ENCODE measurements at places on chromosomes 6 and 20.

- DNase-seq = no peak
Measured at GRCh38 chr6:68296126-68296525, 339.0 kb upstream of the ADGRB3 start.

DNA sequence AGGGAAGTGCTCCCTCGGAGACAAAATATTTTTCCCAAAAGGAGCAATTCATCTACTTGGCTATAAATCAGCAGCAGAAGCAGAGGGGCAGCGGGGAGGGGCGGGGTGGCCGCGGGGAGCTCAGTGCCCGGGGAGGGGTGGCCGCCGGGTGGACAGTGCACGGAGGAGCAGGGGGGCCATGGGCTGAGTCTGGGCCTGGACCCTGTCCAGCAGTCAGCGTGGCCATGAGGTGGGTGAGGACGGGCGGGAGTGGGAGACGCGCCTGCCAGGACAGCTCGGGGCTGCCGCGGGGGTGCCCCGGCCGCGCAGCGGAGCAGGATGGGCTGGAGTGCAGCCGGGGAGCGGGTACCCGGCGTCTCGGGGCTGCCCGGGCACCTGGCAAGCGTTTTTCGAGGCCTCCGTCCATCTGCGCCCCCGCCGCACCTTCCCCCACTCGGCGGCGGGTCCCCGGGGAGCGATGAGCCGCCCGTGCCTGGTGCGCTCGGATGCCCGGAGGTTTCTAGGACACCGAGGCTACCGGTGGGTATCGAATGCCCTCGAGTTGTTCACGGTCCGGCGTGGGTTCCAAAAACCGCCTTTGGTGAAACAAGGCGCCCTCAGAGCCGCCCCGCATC, 229.5 kb downstream of the THBS2 start:
- no peak for DNase-seq

DNA sequence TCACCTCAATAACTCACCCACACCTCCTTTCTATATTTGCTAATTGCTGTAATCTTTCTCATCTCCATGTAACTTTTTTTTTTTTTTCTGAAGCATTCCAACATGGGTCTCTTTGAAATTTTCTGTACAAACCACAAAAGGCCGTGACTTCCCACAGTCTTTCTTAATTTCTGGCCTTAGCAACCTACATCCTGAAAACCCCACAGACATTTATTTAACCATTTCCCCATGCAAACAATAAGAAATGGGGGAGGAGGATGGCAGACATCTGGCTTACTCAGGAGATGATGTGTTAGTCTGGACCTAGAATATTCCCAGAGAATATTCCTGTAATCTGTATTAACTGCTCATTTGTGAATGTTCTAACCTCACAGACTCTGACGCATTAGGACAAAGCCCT, 57.6 kb downstream of the MEP1A start:
- DNase-seq = no peak

DNA sequence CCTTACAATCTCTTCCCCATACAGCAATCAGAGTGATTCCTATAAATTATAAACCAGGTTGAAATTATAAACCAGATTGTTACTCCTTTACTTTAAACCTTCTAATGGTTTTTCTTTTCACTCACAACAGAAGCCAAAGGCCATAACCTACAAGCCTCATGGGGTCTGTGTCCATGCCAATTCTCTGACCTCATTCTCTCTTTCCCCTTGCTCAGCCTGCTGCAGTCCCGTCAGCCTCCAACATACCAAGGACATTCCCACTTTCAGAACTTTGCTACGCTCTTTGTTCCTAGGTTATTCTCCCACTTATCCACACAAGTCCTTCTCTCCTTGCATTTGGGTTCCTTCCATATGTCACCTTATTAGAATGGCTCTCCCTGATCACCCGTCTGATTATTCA, 277.9 kb upstream of the TCF21 start:
- no peak for DNase-seq

DNA sequence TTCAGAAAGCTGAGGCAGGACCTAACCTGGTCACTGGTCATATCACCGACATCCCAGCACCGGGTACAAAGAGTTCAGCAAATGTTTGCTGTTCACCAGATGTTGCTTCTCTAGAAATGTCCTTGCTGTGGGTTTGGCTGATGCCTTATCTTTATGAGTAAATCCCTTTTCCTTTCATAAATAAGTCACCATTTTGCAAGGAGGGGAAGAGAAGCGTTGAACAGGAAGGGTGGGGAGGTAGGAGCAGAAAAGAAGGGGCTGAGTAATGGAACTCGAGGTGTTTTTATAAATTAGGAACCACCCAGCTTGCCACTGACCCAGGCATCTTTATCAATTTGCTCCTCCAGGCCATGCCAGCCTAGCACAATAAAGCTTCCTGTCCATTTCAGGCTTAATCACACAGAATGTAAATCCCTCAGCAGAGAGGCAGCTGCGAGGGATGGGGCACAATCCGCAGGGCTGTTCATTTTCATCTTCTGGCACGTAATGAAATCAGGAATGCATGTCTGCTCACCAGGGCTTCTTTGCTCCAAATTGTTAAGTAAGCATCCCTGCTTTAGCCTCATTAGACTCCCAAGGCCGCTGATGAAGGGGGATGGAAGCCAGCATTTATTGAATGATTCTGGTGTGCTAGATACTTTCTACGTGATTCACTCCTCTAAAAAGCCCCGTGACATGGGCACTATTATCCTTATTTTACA, 371.9 kb upstream of the CHD6 start:
- DNase-seq = no peak

- no peak for DNase-seq
Measured at GRCh38 chr20:35497780-35498189, 31.7 kb downstream of the C20orf173 start.

DNA sequence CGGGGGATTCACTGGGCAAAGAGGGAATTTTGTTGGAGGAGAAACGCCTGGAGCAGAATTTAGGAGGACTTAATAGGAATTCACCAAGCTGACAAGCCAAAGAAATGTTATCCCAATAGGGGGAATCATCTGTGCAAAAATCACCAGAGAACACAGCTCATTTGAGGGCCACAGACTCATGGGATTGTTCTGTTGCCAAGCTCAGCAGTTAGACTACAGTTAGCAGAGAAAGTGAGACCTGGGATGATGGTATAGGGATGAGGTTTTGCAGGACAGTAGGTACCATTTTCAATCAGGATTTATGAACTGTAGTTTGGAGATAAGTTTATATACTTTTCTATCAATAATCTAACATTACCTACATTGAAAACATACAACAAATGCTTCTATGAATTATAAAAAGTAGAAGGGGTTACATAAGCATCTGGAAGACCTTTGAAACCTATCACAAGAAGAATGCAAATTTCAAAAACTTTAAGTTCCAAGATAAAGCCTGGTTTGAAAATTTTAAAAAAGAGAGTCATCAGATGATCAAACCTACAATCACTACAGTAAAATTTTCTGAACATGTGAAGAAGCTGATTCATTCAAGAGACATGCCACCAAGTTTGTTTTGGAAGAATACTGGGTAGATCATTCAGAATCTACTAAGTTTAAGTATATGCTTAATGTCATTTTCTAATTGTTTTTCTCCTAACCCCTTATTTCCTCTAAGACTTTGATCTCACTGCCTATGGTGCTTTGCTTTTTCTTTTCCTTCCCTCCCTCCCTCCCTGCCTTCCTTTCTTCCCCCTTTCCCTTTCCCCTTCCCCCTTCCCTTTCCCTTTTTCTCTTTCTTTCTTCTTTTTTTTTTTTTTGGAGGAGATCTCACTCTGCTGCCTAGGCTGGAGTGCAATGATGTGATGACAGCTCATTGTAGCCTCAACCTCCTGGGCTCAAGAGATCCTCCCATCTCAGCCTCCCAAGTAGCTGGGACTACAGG, 81.5 kb downstream of the KIF13A start:
- no peak for DNase-seq

DNA sequence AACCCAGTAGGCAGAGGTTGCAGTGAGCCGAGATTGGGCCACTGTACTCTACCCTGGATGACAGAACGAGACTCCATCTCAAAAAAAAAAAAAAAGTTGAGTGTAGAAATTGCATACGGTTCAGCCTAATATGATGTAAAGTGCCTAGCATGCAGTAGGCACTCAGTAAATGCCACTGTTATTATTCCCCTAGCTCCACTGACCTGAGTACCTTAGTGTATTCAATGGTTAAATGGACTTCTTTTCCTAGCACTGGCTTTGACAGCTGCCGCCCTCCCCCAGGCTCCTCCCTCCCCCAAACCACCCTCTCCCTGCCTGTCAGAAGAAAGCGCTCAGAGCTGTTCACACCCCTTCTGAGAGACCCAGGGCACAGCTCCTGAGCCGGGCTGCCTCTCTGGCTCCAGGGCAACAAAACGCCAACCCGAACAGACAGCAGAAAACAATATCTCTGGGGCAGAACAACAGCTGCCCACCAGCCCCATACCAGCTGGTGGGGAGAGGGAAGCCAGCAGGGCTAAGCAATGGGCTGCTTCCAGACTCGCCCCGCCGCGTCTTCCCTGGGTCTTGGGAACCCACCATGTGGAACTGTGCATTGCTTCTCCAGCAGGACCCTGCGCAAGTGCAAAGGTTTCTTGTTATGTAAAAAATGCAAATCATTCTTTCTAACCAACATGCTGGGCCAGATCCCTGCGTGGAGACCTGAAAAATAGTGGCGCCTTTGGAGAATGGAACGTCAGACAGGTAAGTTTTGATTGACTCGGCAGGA, 4.5 kb downstream of the CPNE5 start:
- no peak for DNase-seq

DNA sequence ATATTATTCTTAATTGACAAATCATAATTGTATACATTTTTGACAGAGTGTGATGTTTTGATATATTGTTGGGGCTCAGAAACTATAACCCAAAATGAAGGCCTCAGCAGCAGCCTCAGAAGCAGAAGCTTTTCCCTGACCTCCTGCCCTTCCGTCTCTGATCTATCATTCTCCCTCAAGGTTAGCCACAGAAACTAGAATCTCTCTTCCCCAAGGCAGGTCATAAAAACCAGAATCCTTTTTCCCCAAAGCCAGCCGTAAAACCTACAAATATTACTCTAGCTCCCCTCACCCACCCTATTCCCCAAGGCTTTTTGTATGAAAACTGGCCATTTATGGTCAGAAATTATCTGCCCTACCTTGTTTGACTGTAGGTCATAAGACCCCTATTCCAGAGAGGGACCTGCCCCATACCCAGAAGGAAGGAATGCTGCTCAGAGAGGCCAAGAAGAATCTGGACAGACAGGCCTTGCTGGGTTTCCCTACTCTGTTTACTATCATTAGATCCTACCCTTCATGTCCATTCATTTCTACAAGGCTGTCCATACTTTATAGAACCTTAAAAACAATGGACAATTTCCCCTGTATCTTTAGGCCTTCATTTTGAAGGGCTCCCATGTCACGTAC, 14.5 kb downstream of the OR2B2 start:
- no peak for DNase-seq

DNA sequence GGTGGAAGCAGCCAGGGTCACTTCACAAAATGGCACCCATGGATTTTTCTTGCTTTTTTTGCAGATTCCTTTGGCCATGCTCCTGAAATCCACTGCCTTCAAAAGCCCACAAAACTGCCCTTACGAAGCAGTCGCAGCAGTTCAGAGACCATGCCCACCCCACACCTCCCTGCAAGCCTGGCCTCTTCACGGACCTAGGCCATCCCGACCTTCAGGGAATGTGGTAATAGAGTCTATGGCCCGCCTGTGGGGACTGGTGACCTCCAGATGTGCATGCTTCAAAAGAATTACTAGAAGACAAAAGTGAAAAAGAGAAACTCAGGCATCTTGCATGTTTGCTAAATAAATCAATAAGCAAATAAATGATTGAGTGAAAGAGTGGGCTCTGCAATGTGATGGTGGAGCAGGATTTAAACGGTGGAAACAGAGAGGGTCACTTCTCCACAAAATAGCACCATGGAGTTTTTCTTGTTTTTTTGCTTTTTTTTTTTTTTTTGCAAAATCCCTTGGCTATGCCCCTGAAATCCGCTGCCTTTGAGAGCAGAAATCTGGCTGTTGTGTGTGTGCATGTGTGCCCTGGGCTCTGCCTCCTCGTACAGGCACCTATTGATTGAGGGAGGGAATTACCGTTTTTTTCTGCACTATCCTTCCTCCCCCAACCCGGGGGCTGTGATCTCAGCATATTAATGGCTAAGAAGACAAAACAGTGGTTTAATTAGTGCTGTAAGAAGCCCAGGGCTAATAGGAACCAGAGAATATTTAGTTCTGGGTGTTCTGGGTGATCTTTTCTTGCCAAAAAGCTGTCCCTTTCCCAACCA, 107.4 kb downstream of the PXDC1 start:
- no peak for DNase-seq
